ENCODE measurements at places on chromosomes 7 and 10.

GRCh38 chr10:33241351-33241750 lies 93.1 kb downstream of the NRP1 start:
- no peak for DNase-seq

- no peak for DNase-seq
Observed at GRCh38 chr10:132293201-132293812, 14.4 kb downstream of the STK32C start.

GRCh38 chr7:1708596-1709251 lies 38.6 kb downstream of the ELFN1 start:
- no peak for DNase-seq

DNA sequence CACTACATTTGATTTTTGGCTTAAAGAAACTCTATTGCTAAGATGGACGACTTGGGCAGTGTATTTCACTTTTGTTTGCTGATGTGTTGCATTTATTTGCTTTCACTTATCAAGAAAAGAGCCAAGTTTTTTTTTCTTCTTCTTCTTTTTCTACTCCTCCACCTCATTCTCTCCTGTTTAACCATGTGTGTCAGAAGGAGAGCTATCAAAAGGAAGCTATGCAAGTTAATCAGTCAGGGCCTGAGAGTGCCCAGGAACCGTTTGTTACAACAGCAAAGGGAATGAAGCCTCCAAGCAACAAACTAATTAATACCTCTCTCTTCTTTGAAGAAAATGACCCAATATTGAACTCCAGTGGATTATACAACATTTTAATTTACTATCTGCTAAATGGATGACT lies 299.3 kb downstream of the GRM8 start:
- no peak for DNase-seq

DNA sequence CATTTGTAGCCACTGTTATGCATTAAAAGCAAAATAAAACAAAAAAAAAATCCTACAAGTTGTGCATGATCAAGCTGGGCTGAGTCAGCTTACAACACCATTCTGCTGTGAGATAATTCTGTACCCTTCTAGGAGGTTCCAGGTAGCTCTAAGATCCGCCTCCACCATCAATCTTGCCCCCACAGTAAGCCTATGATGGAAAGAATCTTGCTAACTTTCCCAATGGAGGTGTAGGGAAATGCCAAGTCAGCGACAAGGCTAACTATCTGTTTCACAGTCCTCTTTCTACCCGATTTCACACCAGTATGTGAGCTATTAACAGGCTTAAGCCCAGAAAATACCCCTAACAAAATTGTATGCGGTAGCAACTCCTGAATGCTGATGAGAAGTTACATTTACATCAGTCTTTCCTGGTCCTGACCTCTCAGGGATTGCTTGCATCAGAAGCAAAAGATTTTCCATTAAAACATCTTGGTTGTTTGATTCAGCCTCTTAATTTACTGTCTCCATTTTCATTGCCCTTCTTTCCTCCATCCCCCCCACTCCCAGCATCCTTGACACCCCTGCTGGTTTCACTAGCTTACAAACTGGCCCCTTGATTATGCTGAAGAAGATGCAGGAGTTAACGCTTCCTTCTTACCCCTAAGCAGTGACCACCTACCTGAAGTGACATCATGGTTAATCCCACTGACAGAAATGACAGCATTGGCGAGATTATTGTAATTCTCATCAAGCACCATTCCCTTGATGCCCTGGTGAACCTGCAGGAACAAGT lies 27.8 kb downstream of the CPN1 start:
- DNase-seq = no peak

DNA sequence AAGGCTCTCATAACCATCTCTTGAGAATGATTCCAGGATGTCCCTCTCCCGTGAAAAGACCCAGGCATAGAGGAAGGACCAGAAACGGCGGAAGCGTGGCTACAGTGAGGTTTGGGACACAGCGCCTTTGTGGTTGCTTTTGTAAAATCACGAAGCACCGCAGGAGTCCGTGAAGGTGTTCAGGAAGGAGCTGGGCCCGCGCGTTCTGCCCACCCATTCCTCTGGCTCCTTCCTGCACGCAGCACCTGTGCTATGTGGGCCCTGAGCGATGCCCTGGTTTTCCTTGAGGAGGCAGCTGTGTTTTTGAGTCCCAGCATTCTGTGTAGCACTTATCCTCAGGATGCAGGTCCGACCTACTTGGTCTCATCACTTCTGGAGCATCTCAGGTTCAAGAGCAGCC lies 112.8 kb downstream of the TRRAP start:
- DNase-seq = no peak

DNA sequence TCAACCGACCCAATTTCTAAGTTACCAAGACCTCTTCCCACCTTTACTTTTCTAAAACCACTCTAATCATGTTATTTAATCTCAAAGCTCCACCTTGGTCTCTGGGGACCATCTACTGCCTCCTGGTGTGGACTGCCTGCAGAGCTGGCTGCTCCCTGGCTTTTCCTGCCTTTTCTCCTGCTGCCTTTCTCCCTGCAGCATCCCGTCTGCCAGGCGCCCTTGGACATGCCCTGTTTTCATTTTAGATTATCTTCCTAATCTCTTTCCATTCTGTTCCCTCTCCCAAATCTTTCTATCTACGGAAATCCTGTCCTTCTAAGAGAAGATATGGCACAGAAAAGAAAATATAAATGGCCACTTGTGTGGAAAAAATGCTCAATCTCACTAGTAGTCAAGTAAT lies 23.1 kb downstream of the TCAF1 start:
- no peak for DNase-seq

- no peak for DNase-seq
Observed at GRCh38 chr10:123252779-123253178, 98.6 kb downstream of the BUB3 start.

GRCh38 chr7:26469188-26469587 lies 177.5 kb downstream of the SNX10 start:
- DNase-seq = no peak

GRCh38 chr7:78383096-78383880 lies 584.7 kb downstream of the PHTF2 start:
- no peak for DNase-seq

DNA sequence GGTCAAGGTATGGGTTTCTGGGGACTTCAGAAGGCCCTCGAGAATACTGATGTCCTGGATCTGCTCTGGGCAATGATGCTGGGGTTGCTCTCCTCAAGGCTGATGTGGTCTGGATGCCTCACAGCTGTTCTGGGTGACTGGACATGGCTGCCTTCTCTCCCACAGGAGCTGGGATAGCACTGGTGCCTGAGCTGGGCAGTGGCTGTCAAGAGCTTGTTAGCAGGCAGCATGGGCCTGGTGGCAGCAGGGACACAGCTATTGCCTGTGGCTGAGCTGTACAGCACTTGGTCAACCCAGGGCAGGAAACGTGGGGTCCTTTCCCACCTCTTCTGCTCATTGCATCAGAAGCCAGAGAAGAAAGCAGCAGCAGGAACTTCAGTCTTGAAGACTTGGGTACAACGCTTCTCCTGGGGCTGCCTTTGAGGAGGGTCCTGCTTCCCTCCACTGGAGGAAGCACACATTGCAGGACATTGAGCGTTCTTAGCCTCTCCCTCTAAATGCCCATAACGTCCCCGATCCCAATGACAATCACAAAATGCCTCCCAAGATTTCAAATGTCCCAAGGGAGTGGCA lies 13.0 kb downstream of the ADCYAP1R1 start:
- DNase-seq = no peak

DNA sequence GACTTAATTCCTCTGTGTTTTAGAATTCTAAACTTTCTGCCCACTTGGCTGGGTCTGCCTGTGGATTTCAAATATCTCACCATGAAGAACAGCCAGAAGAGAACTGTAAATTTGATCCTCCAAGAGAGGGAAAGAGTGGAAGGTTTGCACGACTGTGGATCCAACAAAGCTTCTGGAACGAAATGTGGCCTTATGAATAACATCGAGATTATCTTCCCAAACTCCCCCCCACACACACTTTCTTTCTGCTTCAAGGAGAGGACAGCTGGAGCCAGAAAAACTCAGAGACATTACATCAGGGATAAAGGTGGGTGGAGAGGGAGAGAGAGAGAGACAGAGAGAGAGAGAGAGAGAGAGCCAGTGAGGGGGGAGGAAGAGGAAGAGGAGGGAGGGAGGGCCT lies 570.1 kb upstream of the MGMT start:
- no peak for DNase-seq

- DNase-seq = no peak
Observed at GRCh38 chr10:43117031-43117776, 21.0 kb upstream of the CSGALNACT2 start.

GRCh38 chr10:62831346-62831745 lies 15.2 kb upstream of the EGR2 start:
- no peak for DNase-seq

DNA sequence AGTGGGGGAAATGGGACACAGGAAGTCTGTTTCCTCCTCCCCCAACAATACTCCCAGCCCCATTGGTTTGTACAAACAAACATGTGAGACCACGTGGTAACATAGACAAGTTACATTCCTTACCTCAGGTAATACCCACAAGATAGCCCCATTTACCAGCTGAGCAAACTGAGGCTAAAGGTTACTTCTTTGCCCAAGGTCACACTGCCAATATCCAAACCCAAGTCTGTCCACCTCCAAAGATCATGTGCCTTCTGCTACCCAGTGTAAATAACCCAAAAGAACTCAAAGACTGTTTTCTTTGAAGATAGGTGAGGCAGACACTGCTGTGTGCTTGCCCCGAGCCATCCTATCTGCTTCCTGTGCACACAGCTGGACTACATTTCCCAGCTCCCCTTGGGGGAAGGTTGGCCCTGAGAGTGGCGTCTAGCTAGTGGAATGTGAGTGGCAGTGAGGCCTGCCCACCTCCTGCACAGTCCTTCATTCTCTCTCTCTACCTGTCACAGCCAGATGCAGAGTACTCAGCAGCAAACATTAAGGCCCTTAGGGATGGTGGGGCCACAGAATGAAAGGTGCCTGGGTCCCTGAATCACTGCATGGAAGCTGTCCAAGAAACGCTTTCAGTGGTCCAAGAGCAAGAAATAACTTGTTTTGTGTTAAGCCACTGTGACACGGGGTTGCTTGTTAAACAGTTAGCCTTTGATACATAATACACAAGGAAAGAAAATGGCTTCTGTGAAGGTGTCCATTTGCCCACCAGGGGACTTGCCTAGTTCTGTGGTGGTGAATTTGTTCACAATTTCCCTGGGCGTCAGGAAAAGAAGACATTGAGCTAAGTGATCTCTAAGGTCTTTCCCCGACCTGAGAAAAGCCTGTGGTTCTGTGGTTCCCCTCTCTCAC lies 257.7 kb upstream of the NFE2L3 start:
- DNase-seq = no peak

DNA sequence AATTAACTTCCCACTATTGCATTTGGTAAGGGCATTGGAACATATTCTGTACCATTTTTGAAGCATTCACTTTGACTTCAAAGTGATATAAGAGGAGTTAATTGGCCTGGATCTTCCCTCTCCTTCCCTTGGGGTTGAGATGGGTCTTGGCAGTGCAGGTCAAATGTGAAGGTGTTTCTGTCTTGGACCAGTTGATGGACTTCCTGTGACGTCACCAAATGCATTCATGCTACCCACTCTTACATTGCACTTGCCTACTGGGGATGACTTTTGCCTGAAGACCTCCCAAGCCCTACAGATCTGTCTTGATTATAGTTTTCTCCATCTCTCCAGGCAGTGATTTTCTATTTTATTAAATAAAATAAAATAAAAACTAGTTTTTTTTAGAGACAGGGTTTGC lies 221.5 kb downstream of the BUB3 start:
- DNase-seq = no peak

GRCh38 chr7:127943541-127944521 lies 87.4 kb downstream of the LRRC4 start:
- no peak for DNase-seq

GRCh38 chr7:26626156-26626555 lies 238.2 kb downstream of the SKAP2 start:
- no peak for DNase-seq
